ENCODE measurements at places on chromosomes 4 and X.

DNA sequence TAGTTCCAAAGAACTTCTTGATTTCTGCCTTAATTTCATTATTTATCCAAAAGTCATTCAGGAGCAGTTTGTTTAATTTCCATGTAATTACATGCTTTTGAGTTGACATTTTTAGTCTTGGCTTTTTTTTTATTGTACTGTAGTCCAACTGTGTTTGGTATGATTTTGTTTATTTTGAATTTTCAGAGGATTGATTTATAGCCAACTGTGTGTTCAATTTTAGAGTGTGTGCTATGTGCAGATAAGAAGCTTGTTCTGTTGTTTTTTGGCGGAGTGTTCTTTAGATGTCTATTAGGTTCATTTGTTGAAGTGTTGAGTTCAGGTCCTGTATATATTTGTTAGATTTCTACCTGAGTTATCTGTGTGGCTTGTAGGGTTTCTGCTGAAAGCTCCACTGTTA is 533.6 kb downstream of the TRAM1L1 start:
- no peak for DNase-seq

GRCh38 chrX:103685396-103685795 is 1.1 kb downstream of the MORF4L2 start:
- DNase-seq: no peak

- no peak for DNase-seq
Observed at GRCh38 chrX:154827194-154828015, 7.1 kb downstream of the SMIM9 start.

- DNase-seq: no peak
Observed at GRCh38 chr4:44351069-44351468, 97.5 kb downstream of the KCTD8 start.

GRCh38 chrX:40663880-40664630 is 16.7 kb upstream of the CXorf38 start:
- DNase-seq: no peak

GRCh38 chr4:44670506-44671199 is 7.6 kb upstream of the GUF1 start:
- DNase-seq: no peak

- DNase-seq: no peak
Observed at GRCh38 chr4:171983935-171984805, 171.0 kb downstream of the GALNTL6 start.

GRCh38 chr4:15894921-15895916 is 43.3 kb downstream of the FGFBP1 start:
- DNase-seq: no peak

DNA sequence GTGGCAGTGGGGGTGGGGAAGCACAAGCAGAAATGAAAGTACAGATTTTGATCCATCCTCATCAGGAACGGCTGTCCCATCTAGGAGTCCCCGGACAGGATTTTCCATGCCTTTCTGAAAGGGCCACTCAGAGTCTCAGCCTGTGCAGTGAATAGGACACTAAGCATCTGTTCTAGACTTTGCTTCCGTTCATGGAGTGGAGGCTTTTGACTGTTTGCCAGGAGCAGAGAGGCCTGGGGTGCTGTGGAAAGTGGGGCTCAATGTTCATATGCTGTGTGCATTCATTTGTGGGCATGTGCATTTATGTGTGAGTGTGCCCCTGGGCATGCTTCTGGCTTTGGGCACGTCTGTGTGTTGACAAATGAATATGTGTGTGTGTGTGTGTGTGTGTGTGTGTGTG is 25.6 kb upstream of the MAMLD1 start:
- no peak for DNase-seq

DNA sequence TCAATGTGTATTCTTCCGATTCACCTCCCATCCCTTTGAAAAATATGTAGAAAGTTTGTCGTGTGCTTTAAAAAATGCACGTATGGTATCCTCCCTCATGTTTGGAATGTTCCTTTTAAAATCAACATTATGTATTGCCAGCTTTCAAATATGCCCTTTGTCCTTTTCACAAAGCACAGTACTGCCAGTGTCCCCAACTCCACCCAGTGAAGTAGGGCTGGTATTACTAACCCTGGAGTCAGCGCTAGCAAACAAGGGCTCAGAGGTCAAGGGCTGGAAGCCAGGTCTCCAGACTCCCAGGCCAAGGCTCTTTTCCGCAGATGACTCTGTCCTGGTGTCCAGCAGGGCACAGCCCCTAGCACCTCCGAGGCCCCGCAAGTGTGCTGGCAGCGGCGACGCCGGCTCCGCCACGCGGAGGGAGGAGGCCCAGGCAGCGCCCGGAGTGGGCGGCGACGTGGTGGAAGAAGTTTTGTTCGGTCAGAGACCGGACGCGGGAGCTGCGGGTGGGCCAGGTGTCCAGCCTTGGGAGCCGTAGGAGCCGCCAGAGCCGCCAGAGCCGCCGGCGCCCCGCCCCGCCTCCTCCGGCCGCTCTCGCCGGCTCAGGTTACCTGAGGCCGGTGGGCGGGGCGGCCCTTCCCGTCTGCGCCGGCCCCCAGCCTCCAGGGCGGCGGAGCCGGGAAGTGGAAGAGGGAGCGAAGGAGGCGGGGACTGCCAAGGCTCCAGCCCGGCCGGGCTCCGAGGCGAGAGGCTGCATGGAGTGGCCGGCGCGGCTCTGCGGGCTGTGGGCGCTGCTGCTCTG is at the start of gene IL13RA1:
IL13RA1 (plus strand) TSS at position 720 of the 799 bp plus-strand sequence; CDS start at position 753, 33 bp downstream.
- DNase-seq: peak; percentile 24

- no peak for DNase-seq
Observed at GRCh38 chr4:108144451-108144850, 24.3 kb downstream of the LEF1 start.

DNA sequence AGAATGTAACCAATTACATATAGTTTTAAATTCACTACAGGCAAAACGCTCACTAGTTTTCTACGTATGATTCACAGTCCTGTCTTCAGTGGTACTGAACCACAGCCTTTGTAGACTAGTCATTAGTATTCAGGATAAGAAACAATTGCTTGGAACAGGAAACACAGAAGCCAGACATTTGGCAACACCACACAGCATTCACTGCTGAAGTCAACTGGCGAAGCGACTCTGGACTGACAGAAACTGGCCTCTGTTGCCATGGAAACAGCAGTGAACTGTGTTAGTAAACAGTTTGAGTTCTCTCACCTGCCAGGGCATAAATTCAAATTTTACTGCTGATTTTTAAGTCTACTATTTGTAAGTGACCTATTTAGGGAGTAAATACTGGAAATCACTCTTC is 57.6 kb downstream of the MAPK10 start:
- DNase-seq: no peak

- no peak for DNase-seq
Observed at GRCh38 chr4:138576684-138577083, 334.5 kb upstream of the SLC7A11 start.

DNA sequence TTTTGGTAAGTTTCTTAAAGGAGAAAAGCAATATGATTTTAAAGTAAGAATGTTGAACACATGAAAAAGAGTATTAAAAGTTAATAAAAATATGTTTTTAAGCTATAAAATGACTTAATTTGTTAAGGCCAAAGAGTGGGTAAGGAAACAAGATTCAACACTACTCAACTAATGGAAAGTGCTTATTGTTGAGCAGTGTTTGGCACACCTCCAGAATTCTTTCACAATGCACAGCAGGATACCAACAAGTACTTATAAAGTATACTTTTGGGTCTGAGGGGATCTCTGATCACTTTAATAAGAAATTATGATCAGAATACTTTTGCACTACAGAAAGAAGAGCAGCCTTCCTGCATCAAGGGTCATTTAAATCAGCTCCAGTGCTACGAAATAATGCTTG is 5.9 kb downstream of the LAMP2 start:
- DNase-seq: no peak

DNA sequence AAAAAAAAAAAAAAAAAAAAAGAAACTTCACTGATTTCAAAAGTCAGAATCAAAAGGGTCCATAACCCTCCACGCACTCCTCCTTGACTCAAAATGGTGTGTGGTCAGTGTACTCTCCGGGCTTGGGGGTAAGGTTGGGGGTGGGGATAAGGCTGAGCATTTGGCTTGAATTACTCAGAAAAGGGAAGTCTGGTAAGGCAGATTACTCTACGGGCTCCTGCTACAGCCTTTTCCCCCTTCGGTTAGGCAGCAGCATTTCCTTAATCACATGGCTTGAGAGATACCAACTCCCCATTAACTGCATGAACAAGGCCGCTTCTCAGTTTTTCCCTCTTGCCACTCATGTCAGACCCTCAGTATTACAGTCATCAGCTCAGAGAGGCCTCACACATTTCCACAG is 135.4 kb upstream of the DUSP21 start:
- no peak for DNase-seq

DNA sequence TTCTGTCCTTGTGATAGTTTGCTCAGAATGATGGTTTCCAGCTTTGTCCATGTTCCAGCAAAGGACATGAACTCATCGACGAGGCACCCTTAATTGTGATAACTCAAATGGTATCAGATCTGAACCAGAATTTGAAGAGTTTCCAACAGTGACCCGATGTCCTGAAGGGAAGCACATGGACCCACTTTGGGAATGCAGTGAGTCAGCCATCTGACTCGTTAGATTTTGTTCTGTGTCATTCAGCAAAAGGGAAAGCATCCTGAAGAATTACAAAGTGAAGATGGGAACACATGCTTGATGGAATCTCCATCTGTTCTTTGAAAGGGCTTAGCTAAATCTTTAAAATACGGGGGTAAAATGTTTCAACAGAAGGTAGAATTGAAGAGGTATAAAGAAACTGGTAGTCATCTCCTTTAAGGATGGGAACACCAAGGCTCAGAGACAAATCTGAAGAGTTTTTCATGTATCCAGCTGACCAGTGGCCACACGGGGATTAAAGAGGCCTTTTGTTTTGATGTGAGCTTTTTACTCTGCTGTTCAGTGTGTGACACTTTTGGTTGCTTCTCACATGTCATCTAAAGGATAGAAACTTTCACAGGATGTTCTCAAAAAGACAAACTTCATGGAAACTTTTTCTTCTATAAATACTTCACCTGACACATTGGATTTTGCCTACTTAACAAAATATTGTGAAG is 393.8 kb downstream of the INPP4B start:
- peak; percentile 38 for DNase-seq

- DNase-seq: no peak
Observed at GRCh38 chrX:154458116-154458953, at the start of gene PLXNA3. Gene PLXNA3, plus strand, starts transcription at chrX:154458281. Its CDS starts 1,903 bp downstream, at chrX:154460184.

GRCh38 chr4:168942985-168943384 is 67.1 kb downstream of the CBR4 start:
- no peak for DNase-seq

- no peak for DNase-seq
Observed at GRCh38 chr4:132062611-132063239, 1086.4 kb upstream of the PCDH10 start.

DNA sequence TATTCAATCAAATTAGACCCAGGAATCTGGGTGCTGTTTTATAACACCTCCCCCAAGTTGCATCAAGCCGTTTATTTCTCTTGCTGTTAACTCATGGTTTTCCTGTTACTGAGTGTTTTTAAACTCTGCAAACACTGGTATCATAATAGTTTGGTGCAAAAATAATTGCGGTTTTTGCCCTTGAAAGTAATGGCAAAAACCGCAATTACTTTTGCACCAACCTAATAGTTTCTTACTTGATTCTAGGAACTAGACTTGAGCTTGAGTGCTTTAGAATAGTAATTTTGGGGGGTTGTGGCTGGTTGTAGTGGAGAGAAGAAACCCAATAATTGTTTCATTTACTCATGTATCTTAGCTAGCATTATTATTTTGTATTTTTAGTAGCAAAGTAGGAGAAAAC is 156.6 kb downstream of the FHIP1A start:
- no peak for DNase-seq

GRCh38 chrX:74259885-74260491 is 44.0 kb upstream of the ZCCHC13 start:
- DNase-seq: no peak

GRCh38 chr4:76905521-76905920 is 7.6 kb upstream of the SOWAHB start:
- DNase-seq: no peak

GRCh38 chr4:41236032-41236431 is 20.7 kb upstream of the UCHL1 start:
- no peak for DNase-seq

DNA sequence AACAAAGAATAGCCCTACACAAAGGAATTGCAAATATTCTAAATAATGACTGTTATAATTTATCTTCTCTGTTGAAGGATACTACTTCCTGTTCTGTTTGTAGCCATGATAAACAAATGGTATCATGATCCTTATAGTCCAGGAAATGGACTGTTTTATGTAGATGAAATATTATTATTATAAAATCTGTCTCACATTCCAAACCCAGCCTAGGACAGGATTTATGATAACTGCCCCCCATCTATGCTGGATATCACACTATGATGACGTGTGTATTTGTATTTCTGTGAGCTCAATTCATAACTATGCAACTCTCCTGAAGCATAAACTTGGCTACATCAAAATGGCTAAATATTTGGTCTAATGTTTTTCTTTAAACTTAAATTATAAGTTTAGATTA is 21.3 kb downstream of the DMD start:
- DNase-seq: no peak

- no peak for DNase-seq
Observed at GRCh38 chrX:103157496-103158316, 57.2 kb upstream of the BEX4 start.

- DNase-seq: no peak
Observed at GRCh38 chrX:65407157-65407626, 127.4 kb downstream of the LAS1L start.

GRCh38 chr4:119626420-119626819 is 2.2 kb downstream of the PDE5A start:
- DNase-seq: no peak

- no peak for DNase-seq
Observed at GRCh38 chr4:55256787-55257186, 89.3 kb upstream of the SRD5A3 start.
